ENCODE measurements at places on chromosomes 11 and 22.

DNA sequence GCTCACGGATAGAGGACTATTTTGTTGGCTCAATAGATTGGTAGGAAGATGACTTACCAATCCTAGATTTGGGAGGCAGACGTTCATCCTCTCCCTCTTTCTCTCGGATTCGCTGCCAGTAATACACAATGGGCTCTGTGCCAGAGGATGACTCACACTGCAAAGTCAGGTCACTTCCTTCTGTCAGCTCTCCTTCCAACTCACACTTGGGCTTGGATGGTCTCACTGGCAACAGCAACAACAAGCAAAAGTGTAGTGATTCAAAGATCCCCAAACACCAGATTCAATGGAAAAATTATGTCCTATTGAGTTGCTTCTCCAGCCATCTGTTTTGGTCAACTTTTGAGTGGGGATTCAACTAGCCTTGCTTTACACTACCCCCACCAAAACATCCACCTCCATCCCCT, 21.7 kb upstream of the HSPA8 start:
- peak; percentile 85 for DNase-seq

DNA sequence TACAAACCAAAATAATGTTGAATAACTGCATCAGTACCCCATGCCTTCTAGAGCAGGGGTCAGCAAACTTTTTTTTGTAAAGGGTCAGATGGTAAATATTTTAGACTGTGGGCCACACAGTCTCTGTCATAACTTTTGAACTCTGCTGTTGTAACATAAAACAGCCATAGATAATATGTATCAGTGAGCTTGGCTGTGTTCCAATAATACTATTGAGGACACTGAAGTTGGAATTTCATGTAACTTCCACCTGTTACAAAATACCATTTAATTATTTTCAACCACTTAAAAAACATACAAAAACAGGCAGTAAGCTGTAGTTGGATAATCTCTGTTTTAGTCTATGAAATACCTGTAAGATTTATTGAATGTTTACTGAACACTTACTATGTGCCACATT, 55.2 kb downstream of the PICALM start:
- DNase-seq: no peak

DNA sequence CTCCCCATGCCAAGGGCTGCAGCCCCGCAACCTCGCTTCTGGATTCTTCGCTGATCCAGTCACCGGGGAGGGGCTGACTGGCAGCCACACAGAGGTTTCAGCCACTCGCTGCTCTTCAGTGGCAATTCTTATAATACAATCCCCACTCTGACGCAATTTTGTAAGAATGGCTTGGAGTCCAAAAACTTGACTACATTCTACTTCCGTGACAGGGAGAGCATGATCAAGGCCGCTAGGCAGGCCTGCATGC, 14.9 kb downstream of the PPM1F start:
- DNase-seq: no peak

DNA sequence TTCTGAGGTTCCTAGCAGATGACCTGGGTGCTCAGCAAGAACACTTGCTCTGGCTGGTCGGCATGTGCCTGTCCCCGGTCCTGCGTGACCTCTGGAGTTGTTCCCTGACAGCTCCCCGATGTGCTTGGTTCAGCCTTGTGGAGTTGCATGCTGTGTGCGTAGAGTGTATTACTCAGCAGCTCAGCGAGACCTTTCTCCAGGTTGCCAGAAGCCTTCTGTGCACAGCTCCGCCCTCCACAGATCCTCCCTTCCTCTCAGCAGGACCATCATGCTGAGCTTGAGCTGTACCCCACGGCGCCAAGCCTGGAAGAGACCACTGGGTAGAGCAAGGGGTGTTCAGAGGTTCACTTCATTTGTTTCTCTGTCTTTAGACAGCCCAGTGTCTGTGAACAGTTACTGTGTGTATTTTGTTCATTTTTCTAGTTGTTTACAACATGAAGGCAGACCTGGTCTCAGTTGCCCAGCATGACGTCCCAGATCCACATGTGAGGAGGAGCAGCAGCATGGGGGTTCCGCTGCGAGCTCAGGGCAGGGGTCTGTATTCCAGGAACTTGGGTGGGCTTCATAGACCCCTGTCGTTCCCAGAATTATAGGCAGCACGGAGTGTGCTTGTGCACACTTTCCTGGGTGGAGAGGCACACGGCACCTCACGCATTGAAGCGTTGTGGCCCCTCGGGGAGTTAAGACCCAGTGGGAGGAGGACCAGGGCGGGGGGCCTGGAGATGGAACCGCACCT, 148.6 kb downstream of the IGLL1 start:
- no peak for DNase-seq

DNA sequence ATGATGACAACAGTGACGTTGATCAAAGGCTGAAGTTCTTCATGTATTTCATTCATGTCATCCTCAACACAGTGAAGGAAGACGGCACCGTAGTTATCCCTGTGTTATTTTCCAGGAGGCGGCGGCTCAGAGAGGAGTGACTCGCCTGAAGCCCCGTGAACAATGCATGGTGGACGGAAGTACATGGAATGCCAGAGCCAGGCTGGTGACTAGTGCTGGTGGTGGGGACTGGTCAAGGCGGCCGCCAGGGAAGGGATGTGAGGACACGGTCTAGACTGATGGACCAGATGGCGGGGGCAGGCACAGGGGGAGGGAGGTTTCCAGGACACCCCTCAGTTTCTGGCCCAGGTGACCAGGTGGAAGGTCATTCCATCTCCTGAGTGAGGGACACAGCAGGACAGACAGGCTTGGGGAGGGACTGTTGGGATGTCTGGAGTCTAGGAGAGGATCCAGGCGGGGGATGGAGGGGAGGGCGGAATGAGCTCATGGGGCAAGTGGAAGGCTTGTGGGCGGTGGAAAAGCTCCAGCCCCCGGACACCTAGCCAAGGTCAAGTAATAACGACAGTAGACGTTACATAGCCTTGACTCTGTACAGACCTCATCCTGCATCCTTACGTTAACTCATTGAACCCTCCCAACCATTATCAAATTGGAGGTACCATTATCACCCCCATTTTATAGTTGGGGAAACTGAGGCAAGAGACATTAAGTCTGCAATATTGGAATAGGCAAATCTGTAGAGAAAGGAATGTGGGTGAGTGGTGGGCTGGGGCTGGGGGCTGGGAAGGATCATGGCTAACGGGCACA, 16.0 kb upstream of the PICK1 start:
- no peak for DNase-seq

- DNase-seq: peak; percentile 25
Measured at GRCh38 chr11:1487851-1488574, 1.4 kb upstream of the MOB2 start.

DNA sequence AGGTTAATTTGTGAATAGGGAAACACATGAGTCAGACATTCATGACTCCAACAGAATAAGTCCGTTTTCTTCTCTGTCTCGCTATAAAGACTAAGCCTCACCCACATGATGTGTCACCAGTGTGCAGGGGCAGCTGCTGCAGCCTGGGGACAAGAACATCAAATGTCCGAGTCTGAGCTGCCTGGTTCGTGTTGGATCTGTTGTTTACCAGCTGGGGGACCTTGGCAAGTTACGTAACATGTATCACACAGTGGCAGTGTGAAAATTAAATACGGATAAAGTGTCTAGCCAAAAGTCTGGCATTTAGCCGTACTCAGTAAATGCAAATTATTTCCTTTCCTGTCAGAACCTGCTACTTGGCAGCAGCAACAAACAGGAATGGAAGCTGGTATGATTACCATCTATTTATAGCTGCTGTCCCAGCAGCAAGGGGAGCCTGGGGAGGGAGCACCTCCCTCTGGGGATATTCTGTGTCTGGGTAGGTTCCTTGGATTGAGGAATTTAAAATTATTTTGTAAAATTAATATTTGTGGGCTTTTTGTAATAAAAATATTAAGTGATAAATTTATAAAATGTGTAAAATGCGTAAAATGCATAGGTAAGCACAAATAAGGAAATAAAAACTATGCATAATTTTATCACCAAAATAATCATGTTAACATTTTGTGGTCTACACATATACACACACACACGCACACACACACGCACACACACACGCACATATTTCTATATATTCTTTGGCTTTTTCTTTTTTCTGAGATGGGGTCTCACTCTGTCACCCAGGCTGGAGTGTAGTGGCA, 1.3 kb upstream of the CLDN25 start:
- peak; percentile 30 for DNase-seq

- no peak for DNase-seq
Measured at GRCh38 chr11:130420478-130421198, 7.8 kb downstream of the ADAMTS8 start.

DNA sequence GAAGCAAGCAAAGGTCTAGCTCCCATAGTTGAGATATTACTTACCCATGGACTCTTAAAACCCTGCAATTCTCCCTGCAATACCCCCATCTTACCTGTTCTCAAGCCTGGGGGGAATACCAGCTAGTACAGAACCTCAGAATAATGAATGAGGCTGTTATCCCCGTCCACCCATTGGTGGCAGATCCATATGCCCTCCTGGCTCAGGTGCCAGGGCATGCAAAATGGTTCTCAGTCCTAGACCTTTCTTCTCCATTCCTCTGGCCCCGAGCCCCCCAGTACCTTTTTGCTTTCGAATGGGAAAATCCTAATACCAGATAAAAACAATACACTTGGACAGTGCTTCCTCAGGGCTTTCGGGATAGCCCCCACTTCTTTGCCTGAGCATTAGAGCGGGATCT, 86.4 kb downstream of the PIWIL4 start:
- DNase-seq: no peak

DNA sequence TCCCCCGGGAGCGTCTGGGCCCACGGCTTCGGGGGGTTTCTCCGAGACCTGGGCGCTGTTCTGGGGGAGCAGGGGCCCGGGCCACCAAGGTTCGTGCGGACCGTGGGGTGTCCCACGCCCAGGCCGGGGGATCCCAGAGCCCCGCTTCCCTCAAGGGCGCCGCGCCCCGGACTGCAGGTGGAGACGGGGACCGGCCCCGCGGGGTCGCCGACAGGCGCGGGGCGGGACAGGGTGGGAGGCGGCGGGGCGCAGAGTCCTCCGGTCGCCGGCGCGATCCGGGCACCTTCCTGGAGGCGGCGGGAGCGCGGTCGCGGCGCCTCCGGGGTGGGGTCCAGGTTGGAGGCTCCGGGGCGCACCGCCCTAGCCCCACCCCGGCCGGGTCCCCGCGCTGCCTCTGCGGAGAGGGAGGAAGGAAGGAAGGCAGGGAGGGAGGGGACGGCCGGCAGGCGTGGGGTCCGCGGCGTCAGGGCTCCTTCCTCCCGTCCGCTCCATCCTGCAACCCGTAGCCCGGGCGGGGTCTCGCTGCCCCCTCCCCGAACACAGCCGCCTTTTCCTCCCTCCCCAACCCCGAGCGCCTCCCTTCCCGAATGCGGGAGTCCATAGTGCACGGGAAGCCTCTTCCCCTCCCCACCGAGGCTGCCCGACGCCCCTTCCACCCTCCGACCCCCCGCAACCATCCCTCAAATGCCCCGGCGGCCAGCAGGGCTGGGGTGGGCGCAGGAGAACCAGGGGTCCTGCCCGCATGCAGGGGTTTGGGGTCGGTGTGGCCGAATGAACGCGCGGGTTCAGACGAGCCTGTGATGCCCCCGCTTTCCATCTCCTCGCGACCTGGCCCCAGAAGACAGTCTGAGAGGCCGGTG, 4.3 kb upstream of the ZBED4 start:
- no peak for DNase-seq

DNA sequence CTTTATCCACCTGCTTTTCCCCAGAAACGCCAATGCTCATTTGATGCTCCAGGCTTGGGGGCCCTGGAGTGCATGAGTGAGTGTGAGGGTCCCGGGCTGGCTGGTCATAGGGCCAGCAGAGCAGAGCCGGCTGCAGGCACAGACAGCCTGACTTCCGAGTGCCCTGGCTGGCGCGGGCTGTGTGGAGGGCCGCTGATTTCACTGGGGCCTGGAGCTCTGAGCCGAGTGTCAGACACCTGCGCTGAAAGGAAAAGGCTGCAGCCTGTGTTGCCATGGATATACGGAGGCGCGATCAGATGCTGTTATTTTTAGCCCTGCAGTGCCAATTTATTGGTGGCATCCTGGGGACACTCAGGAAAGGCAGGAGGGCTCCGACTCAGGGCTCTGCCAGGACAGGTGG, 87.6 kb downstream of the ST3GAL4 start:
- DNase-seq: no peak

DNA sequence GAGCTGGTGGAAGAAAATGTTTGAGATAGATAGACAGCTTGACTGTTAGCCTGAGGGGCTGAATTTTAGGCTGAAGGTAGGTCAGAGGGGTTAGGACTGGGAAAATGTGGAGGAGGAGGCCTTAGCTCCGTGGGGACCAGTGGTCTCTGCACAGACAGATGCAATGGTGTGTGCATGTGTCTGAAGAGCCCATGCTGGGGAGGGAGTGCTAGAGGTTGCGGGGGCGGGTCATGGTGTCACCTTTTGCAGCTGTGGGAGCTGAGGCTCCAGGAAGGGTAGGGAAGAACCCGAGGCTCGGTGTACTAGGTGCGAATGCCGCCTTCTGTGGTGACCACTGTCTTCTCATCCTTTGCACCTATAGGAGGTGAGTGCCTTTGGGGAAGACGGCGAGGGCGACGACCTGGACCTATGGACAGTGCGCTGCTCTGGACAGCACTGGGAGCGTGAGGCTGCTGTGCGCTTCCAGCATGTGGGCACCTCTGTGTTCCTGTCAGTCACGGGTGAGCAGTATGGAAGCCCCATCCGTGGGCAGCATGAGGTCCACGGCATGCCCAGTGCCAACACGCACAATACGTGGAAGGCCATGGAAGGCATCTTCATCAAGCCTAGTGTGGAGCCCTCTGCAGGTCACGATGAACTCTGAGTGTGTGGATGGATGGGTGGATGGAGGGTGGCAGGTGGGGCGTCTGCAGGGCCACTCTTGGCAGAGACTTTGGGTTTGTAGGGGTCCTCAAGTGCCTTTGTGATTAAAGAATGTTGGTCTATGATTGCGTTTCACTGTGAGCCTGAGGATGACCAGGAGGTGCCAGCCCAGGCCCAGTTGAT, 1.6 kb downstream of the SDF2L1 start:
- no peak for DNase-seq

- no peak for DNase-seq
Measured at GRCh38 chr11:77014669-77015068, 19.5 kb upstream of the B3GNT6 start.

DNA sequence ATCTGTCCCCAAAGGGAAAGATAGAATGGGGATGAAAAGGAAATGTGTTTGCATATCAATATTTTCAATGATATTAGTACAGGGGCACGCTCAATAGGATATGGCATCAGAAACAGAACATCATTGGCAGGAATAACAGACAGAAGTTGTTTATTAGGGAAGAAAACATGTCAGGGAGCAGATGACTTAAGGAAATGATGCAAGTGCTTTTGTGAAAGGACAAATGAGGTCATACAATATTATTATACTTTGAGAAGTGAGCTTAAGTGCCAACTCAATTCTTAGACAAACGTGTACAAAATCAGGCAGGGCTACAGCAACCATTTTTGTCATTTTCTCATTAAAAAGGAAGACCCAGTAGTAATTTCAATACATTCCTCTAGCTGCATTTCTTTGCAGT, 388.4 kb downstream of the SOX6 start:
- no peak for DNase-seq
